Mammary epithelial cell (primary cell): ENCODE measurements at places on chromosomes 3 and 15. TPM values are rescaled to one million over a fixed set of nuclear protein-coding genes. Genes with fewer than 3 reads are reported as not detected.

CEP19 gene
- 1.5 TPM for polyA plus RNA-seq

TADA3 gene
- polyA plus RNA-seq = 47.0 TPM

TRH gene
- not detected for polyA plus RNA-seq

- no peak for DNase-seq
Measured at GRCh38 chr15:40771242-40771641, 1.5 kb downstream of the C15orf62 start.

DNA sequence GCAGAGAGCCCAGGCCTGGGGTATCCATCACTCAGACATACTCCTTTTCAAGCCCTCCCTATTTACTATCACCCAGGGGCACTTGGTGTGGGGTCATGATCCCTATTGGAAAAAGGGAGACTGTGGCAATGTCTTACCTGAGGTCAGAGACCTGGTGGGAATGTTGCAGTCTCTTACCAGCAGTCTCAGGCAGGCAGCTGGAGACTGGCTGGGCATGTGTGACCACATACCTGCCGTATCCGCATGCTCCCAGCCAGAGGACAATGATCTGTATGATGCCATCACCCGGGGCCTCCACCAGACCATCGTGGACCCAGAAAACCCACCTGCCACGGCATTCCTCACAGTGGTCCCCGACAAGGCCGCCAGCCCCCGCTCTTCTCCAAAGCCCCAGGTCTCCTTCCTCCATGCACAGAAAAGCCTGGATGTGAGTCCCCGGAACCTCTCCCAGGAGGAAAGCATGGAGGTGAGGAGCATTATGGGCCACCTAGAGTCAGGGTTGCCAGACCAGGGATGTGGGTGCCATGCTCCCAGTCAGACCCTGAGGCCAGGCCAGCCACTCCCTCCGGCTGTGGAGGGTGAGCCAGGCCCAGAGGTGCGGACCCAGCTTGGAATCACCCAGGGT lies 5.9 kb downstream of the SH2D7 start:
- DNase-seq = no peak

DNA sequence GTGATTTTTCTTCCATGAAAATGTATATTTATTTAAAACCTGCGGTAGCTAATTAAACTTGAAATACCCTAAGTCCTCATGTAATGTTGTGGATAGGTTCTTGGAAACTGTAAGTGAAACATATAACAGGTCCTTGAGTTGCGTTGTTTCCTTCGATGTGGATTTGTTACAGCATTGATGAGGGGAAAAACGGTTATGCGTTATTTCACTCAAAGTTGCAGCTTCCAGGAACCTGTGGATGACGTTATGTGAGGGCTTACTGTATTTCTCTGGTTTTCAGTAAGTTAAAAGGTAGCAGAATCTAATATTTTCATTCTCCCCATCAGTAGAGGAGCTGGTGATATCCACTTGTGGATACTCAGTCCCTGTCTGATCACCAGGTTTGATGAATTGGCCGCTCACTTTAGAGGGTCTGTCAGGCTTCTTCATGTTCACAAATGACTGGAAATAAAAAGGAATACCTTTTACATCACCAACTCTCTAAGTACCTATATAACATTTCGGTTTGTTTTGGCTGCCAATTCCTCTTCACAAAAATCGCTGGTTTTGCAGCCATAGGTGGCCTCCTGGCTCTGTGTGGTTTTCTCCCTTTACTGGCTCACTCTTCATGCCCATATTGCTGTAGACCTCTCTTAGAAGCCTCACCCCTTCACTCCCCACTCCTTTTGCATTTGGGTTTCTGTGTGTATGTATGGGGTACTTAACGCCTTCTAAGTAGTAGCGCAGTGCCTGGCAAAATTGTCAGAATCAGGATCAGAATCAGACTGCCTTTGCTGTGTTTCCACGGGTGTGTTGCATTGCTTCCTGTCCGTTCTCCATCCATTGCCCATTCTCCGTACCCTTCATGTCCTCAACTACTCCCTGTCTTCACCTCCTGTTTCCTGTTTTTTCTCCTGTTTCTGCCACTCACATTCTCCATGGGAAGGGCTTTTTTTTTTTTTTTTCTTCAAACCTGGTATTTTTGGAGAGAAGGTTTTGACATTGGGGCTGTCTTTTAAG lies 112.6 kb downstream of the FNDC3B start:
- no peak for DNase-seq

- peak; percentile 46 for DNase-seq
Measured at GRCh38 chr3:126197854-126198584, 17.6 kb upstream of the ALDH1L1 start.
